ENCODE measurements at places on chromosomes 2 and 18.

DNA sequence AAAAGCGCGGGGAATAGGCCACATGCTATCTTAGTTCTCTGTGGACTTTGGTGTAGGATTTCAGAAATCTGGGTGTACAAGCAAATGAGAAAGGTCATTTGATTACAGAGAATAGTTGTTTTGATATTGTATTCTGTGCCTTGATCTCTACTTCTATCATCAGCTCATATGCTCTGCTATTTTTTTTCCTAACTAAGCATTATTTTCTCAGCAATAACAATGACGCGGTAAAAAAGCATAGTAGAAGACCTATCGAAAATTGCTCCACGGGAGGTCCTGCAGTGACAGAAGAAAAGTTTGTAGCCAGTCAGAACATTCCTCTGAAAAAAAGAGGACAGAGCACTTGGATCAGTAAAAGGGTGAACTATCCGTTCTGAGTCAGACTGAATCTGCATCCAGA is 2.8 kb upstream of the SETBP1 start:
- DNase-seq, result no peak

- DNase-seq, result no peak
Observed at GRCh38 chr2:83063933-83064332, 1395.1 kb downstream of the SUCLG1 start.

GRCh38 chr2:46097714-46098480 is 199.3 kb upstream of the EPAS1 start:
- no peak for DNase-seq

DNA sequence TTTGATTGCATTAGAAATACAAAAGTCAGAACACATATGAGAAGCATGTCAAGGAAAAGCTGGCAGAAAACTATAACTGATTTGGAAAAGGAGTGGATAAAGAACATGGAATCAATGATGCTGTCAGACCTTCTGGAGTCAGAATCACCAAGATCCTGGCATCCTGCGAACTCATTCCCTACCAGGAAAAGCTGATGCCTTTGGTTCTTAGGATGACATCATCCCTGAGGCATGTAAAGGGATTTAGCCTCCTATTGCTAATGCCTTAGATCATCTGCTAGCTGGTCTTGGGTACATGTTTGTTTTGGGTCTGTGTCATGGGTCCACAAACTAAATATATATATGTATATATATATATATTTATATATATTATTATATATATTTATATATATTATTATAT is 680.7 kb downstream of the EPHA4 start:
- no peak for DNase-seq
